Stimulated activated CD8-positive, alpha-beta memory T cell treated with anti-CD3 and anti-CD28 coated beads, Interleukin-15, amount 100 ng/mL, for 4 hours (primary cell): ENCODE measurements at places on chromosomes 6 and 20.

GRCh38 chr20:5180421-5180820 lies 53.6 kb downstream of the CDS2 start:
- no peak for DNase-seq

DNA sequence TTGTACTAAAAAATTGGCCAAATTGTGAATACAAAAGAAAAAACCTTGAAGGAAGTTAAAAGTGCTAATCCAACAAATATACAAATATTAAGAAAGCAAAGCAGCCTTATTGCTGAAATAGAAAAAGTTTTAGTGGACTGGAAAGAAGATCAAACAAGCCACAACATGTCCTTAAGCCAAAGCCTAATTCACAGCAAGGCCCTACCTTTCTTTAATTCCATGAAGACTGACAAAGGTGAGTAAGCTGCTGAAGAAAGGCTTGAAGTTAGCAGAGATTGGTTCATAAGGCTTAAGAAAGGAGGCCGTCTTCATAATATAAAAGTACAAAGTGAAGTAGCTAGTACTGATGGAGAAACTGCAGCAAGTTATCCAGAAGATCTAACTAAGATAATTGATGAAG lies 53.5 kb downstream of the TINAG start:
- DNase-seq: no peak

- no peak for DNase-seq
Observed at GRCh38 chr6:43886717-43887339, 116.8 kb downstream of the VEGFA start.

DNA sequence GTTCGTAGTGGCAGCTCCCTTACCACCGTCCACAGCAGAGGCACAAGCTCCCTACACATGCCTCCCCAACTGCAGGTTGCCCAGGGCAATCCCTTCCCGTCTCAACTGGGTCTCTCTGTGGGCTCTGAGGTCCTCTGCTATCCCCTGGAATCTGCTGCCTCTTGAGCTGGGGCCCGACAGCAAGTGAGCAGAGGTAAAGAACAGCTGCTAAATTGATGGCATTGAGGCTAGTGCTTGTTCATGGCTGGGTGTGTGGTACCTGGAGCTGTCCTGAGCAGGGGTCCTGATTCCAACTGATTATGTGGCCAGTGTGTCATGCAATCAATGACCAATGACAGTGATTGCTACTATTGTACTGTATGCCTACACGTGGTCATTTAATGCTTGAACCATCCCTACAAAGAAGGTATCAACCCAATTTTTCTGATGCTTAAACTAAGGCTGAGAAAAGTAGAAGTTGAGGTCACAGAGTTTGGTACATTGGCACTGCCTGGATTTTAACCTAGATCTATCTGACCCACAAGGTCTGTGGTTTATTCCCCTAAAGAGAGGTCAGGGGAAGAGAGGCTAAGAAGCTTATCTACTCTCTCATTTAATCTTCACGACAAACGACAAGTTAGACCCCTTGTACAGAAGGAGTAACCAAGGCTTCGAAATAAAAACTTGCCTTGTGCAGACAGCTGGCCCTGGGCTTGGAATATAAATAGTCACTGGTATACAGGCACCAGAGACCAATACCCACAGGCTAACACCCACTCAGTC lies 41.1 kb downstream of the HNF4A start:
- no peak for DNase-seq

DNA sequence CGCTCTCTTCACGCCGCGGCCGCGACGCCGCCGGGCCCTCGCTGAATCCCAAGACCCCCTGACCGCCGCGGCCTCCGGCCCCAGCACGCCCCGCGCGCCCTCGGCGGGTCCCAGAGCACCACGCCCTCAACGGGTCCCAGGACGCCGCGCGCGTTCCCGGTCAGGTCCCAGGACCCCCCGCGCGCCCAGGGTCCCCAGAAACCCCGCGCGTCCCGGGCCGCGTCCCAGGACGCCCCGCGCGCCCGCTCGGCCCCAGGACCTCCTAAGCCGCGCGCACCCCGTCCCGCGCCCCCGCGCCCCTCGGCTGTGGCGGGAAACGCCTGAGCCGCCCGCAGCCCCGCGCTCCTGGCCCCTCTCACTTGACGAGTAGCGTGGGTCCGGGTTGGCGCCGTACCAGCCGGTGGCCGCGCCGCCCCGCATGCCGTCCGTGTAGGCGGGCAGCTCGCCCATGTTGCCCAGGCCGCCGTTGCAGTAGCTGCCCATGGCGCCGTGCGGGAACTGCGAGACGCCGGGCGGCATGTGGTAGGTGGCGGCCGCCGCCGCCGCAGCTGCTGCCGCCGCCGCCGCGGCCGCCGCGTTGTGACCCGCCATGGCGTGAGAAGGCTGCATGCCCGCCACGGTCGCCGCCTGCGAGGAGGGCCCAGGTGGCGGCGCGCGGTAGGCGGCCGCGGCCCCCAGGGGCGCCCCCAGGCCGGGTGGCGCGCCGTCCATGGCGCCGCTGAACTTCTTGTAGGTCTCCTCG lies 556 bp downstream of the NKX2-4 start:
- DNase-seq: no peak

- DNase-seq: no peak
Observed at GRCh38 chr20:23013429-23013828, 21.7 kb upstream of the SSTR4 start.

- DNase-seq: no peak
Observed at GRCh38 chr20:9591080-9591479, 76.7 kb downstream of the LAMP5 start.

- DNase-seq: no peak
Observed at GRCh38 chr6:133553652-133554051, 312.5 kb downstream of the EYA4 start.

- DNase-seq: no peak
Observed at GRCh38 chr6:6039946-6040509, 33.3 kb upstream of the NRN1 start.

DNA sequence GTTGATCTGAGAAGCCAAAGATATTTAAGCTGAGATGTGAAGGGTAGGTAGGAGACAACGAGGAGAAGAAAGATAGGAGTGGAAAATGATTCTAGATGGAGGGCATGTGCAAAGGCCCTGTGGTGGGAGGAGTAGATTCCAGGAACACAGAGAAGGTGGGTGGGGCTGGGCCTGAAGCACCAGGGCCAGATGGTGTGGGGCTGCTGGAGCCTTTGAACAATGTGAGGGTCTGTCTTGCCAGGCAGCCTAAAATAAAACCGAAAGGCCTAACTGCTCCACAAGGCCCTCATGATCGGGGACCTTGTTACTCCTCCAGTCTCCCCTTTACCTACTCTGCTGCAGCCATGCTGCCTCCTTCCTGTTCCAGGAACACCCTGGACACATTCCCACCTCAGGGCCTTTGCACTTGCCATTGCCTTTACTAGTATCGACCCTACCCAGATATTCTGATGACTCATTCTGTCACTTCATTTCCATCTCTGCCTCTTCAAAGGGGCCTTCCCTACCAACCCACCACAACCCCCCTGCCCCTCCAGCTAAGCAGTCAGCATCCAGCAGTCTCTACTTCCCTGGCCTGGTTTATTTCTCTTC lies 20.0 kb downstream of the FAM110A start:
- no peak for DNase-seq

GRCh38 chr6:164720-165119 lies 127.6 kb upstream of the DUSP22 start:
- no peak for DNase-seq

GRCh38 chr20:48527771-48528170 lies 300.0 kb downstream of the PREX1 start:
- no peak for DNase-seq

DNA sequence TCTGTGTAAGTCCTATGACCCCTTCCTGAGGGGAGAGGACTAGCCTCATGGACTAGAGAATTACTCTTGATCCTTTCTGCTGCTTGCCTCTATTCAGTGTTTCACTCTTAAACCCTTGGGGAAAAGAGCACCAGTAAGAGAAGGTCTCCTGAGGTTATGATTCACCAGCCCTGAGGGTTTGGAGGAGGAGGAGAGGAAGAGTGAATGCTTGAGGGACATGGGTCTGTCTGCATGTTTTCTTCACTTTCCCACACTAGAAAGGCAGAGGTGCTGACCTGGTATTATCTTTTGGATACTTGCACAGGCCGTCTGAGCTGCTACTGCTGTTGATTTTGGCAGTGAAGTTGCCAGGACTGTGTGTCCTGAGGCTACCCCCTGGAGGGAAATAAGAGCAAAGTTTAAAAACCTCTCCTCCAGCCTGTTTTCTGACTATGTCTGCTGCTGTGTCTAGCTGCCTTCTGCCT lies 78.3 kb downstream of the CD109 start:
- DNase-seq: no peak

- DNase-seq: no peak
Observed at GRCh38 chr6:161272635-161273273, 1.1 kb downstream of the AGPAT4 start.

DNA sequence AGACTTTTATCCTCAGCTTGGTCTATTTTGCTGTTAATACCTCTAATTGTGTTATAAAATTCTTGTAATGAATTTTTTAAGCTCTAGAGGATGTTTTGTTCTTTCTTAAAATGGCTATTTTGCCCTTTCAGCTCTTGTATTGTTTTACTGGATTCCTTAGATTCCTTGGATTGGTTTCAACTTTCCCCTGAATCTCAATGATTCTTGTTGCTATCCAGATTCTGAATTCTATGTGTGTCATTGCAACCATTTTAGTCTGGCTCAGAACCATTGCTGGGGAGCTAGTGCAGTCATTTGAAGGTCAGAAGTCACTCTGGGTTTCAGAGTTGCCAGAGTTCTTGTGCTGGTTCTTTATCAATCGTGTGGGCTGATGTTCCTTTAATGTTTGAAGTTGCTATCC lies 37.1 kb downstream of the OTOR start:
- DNase-seq: no peak
